Endodermal cell (in vitro differentiated cells): ENCODE measurements at places on chromosomes 1 and 21.

DNA sequence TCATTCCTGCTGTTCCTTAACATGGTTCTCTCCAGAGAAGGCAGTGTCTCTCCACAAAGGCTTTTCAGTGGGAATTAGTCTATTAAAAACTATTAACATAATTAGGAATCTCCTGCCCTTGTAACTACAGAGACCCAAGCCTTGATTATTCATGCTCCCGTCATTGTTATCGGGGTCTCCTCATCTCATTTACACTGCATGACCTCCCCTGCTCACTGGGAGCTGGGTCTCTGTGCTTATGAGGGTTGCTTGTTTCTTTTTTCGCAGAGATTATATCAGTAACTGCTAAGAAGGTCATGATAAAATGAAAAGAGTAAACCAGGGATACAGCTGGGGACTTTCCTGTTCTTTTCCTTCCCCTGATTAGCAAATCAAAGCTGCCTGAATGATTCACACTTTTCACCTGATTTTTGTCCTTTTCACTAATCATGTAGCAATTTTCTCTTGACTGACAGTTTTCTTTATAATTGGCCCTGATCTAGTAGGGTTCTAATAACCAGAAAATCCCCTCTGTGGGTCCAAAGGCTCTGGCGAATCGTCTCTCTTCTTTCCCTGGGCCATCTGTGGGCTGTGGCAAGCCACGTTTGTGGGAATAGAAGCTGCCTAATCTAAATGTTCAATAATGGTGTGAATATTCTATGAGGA lies 116.5 kb upstream of the BARHL2 start:
- H3K27ac ChIP-seq: peak overlapping the region; percentile 11
- peak overlapping the region; percentile 41 for H3K4me3 ChIP-seq
- H3K27me3 ChIP-seq: peaks cover 46% of the 10 kb centered on the region
- H3K4me1 ChIP-seq: peaks cover 13% of the 10 kb centered on the region
- DNase-seq: no peak
- H3K36me3 ChIP-seq: no peaks in the 10 kb centered on the region

GRCh38 chr1:60436186-60436585 lies 362.6 kb upstream of the C1orf87 start:
- no peak for DNase-seq
- H3K4me1 ChIP-seq: no peaks in the 10 kb centered on the region
- no peaks in the 10 kb centered on the region for H3K27me3 ChIP-seq
- H3K27ac ChIP-seq: peak overlapping the region; percentile 77
- no peaks in the 10 kb centered on the region for H3K36me3 ChIP-seq
- no peak overlapping the region for H3K4me3 ChIP-seq

- no peaks in the 10 kb centered on the region for H3K4me1 ChIP-seq
- H3K27ac ChIP-seq: no peak overlapping the region
- H3K27me3 ChIP-seq: no peaks in the 10 kb centered on the region
- H3K36me3 ChIP-seq: no peaks in the 10 kb centered on the region
- H3K4me3 ChIP-seq: no peak overlapping the region
- DNase-seq: no peak
Observed at GRCh38 chr1:24898909-24899439, 31.1 kb downstream of the RUNX3 start.

DNA sequence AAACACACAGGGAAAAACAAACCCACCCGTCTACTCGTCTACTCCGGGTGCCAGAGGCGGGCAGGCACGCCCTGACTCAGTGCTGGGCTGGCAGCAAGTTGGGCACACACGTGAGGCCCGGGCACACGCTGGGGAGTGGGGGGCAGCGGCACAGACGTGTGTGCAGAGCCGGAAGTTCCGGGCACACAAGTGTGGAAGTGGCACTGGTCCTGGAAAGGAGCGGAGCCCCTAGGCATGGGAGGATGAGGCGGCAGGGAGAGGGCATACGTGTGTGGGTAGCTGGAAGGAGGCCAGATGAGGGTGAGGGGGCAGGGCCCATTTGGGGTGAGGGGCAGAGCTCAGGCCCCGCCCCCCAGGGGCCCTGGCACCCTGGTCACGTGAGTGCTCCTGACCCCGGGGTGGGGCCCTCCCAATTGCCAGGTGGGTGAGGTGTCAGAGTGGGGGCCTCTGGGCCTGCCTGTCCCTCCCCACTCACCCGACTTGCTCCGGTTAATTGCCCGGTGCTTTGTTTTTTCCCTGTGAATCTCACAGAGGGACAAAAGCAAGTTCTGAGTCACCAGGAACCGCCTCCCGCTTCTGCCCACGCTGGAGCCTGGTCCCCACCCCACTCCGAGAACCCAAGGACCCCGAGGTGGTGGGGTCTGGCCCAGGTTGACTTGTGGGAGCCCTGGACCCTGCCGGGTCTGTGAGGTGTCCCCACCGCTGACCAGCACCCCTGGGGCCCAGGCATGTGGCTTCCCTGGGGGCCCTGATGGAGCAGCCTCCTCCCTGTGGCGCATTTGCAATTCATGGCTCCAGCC lies 104.8 kb upstream of the CASZ1 start:
- no peak overlapping the region for H3K4me3 ChIP-seq
- DNase-seq: peak; percentile 75

DNA sequence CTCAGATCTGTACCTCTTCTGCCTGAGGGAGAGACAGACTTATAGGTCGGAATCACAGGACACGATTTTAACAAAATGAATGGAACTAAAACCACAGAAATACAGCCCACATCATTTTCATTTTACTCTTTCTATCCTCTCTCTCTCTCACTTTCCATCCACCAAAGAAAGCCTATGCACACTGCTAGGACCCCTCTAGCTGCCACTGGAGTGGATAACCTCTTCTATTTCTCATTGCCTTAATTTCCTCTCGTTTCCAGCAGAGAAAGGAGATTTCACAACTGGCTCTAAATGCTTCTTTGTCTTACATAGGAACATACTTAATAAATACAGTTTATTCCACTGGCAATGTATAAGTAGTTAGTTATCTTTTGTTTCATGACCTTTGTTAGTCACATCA lies 867.8 kb upstream of the ADGRL4 start:
- no peak overlapping the region for H3K27ac ChIP-seq
- no peak for DNase-seq
- no peak overlapping the region for H3K4me3 ChIP-seq
- H3K36me3 ChIP-seq: no peaks in the 10 kb centered on the region
- no peaks in the 10 kb centered on the region for H3K4me1 ChIP-seq

GRCh38 chr1:14594045-14594444 lies 4.4 kb upstream of the KAZN start:
- H3K27ac ChIP-seq: no peak overlapping the region
- H3K4me1 ChIP-seq: peaks cover 10% of the 10 kb centered on the region
- no peak for DNase-seq
- H3K27me3 ChIP-seq: peaks cover 8% of the 10 kb centered on the region

- no peaks in the 10 kb centered on the region for H3K36me3 ChIP-seq
Observed at GRCh38 chr1:177969109-177969508, 749 bp downstream of the SEC16B start.

DNA sequence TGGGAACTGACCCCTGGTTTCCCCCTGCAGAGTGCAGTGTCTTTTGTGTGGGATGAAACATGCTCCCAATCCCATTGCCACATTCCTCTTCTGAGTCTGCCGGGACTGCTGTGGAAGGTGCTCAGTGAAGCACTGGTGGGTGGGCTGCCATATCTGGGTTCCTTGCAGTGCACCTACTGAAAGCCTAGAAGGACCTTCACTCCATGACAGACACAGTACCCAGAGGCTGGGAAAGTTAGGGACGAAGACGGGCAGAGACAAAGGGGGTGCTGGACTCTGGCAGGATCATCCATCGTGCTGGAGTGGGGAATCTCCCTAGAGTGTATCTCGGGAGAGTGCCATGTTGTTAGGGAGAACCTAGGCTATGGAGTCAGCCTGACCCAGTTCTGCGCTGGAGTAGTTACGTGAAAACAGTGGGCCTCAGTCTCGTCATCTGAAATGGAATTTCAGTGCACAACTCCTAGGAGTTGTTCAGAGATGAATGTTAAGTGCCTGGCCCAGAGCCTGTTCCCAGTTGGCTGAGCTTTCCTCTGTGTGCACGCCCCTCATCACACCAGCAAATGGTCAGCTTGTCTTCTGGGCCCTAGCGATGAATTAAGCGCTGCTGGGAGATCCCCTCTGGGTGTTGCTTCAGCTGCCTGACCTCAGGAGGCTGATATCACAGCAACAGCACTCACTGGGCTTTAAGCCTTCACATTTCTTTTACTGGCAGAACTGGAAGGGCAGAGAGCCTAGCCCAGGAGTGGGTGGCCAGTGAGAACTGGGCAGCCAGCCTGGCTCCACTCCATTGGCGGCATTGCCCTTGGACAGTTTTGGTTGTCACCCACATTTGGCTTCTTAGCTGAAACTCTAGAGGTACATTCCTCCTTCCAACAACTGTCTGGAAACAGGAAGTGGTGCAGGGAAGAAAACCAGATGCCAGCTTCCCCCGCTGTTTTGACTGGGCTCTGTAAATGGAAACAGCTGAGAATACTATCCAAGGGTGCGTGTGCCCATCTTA lies 479.8 kb upstream of the VAMP3 start:
- no peak overlapping the region for H3K4me3 ChIP-seq
- no peaks in the 10 kb centered on the region for H3K36me3 ChIP-seq

DNA sequence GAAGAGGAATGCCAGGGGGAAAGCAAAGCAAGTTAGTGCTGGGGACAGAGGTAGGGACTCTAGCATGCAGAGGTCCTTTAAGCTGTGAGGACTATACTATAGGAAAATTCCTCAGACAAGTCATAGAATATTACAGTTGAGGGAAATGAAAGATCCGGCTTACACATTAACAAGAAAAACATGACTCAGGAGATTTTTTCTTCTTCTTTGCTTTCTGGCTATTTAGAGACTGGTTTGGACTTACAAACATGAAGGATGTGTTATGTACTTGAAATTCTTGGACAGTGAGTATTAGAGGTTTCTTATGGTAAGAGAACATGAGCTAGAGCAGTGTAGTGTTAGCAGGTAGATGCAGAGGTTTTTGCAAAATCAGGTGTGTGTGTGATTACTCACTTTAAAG lies 24.9 kb downstream of the USP25 start:
- H3K36me3 ChIP-seq: no peaks in the 10 kb centered on the region
- no peak for DNase-seq
- no peaks in the 10 kb centered on the region for H3K4me1 ChIP-seq
- H3K27ac ChIP-seq: no peak overlapping the region
- H3K27me3 ChIP-seq: no peaks in the 10 kb centered on the region

- H3K4me3 ChIP-seq: no peak overlapping the region
- no peaks in the 10 kb centered on the region for H3K36me3 ChIP-seq
- DNase-seq: no peak
- no peak overlapping the region for H3K27ac ChIP-seq
- H3K4me1 ChIP-seq: peaks cover 11% of the 10 kb centered on the region
Observed at GRCh38 chr1:184158896-184159681, 107.6 kb downstream of the TSEN15 start.

- peak; percentile 91 for DNase-seq
- H3K4me1 ChIP-seq: peaks cover 9% of the 10 kb centered on the region
- H3K27me3 ChIP-seq: peaks cover 4% of the 10 kb centered on the region
- no peaks in the 10 kb centered on the region for H3K36me3 ChIP-seq
Observed at GRCh38 chr1:236287757-236288619, 6.2 kb upstream of the ERO1B start.

- no peaks in the 10 kb centered on the region for H3K4me1 ChIP-seq
- H3K27ac ChIP-seq: no peak overlapping the region
- H3K27me3 ChIP-seq: no peaks in the 10 kb centered on the region
- no peaks in the 10 kb centered on the region for H3K36me3 ChIP-seq
- no peak overlapping the region for H3K4me3 ChIP-seq
- DNase-seq: peak; percentile 91
Observed at GRCh38 chr1:2468041-2468472, 8.0 kb upstream of the PLCH2 start.

DNA sequence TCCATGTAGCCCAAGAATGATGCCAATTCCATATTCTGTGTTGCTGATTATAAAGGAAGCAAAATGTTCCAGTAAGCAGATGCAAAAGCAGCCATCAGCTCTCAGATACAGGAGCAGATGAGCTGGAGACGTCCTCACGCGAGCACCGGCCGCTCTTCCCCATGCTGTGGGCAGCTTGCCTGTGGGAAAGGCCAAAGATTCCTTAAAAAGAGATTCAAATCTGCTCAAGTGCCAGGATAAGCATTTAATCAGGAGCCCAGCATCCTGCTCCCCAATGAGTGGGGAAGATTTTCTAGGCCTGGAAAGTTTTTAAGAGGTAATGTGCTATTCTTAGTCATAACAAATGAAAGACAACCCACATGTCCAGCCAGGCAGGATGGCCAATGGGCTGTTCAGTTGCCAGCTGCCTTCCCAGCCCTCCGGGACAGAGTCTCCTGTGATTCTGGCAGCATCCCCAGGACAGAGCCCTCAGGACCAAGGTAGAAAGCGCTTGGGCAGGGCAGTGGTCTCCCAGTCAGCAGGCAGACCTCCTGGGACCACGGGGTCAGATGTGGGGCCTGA lies 108.2 kb upstream of the TMPRSS2 start:
- DNase-seq: no peak
- no peak overlapping the region for H3K27ac ChIP-seq
- H3K4me3 ChIP-seq: no peak overlapping the region
- H3K27me3 ChIP-seq: no peaks in the 10 kb centered on the region

DNA sequence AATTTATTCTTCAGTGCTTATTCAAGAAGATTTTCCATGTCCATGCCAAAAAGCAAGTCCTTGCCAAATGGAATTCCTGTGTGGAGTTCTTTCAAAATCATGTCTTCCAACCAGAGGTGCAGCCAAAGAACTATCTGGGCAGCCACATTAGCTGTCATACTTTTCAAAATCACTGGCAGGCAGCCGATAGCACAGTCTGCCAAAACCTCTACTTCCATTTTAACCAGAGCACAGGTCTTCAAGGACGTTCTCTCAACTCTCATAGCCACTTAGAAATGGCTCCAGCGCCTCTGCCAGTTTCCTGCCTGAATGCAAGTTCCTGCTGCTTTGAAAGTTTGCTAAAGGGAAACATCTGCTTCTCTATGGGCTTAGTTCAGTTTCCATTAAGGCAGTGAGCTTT lies 975.7 kb upstream of the ADGRL4 start:
- H3K27ac ChIP-seq: no peak overlapping the region
- H3K36me3 ChIP-seq: no peaks in the 10 kb centered on the region
- peaks cover 4% of the 10 kb centered on the region for H3K4me1 ChIP-seq
- no peaks in the 10 kb centered on the region for H3K27me3 ChIP-seq
- H3K4me3 ChIP-seq: no peak overlapping the region

- peaks cover 69% of the 10 kb centered on the region for H3K36me3 ChIP-seq
- H3K4me1 ChIP-seq: no peaks in the 10 kb centered on the region
Observed at GRCh38 chr21:42684109-42684916, 30.9 kb downstream of the PDE9A start.

DNA sequence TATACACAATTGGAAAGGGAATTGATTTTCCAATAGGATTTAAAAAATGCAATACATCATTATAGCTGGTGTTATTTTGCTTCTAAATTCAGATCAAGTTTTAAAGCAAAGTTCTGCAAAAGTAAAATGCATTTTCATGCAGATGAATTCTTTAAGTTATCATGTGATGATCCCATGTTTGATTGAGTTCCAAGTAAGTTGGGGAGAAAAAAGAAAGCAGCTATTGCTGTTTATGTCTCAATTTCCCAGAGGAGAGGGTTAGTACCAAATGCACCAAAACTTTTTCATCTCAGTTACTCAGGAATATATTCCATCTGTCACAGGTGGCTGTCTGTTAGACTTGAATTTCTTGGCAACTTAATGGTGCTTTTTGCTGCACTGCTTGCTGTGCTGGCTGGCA lies 29.7 kb downstream of the HSPA13 start:
- no peak for DNase-seq
- no peaks in the 10 kb centered on the region for H3K4me1 ChIP-seq
- no peak overlapping the region for H3K4me3 ChIP-seq
- H3K27ac ChIP-seq: no peak overlapping the region

GRCh38 chr1:72202761-72203160 lies 79.6 kb downstream of the NEGR1 start:
- peaks cover 12% of the 10 kb centered on the region for H3K4me1 ChIP-seq
- H3K36me3 ChIP-seq: no peaks in the 10 kb centered on the region
- H3K27me3 ChIP-seq: no peaks in the 10 kb centered on the region
- DNase-seq: no peak
- H3K27ac ChIP-seq: no peak overlapping the region
